ENCODE measurements at places on chromosomes 13 and 19.

- DNase-seq, result no peak
These were observed 21.8 kb upstream of the RAB20 start for GRCh38 chr13:110583178-110583865.

DNA sequence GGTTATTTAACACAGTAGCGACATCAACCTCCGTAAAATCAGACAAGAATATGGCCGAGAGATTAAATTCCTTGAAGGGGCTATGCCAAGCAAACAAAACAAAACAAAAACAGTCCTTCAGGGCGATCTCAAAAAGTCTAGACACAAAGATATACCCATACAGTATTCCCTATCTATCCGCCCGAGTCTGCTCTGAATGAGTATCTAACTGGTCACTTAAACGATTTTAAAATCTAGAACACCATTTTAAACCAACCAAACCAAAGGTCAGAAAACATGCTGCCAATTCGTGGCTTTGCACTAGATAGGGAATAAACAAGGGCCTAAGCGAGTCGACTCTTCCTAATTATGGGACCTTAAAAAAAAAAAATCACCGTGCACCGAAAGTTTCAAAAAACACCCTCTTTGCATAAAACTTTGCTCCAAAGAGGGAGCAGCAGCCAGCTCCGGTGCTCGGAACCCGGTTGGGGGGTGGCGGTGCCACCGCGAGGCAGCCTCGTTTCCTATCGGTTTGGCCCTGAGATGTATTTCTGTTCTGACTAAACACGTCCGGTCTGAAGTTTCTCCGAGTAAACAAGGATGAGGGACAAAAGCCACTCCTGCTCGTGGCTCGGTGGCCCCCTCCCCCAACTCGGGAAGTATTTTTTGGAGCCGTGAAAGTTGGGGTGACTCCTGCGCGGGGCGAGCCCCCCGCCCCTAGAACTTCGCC, 1.8 kb downstream of the HMGB1 start:
- peak; percentile 42 for DNase-seq

DNA sequence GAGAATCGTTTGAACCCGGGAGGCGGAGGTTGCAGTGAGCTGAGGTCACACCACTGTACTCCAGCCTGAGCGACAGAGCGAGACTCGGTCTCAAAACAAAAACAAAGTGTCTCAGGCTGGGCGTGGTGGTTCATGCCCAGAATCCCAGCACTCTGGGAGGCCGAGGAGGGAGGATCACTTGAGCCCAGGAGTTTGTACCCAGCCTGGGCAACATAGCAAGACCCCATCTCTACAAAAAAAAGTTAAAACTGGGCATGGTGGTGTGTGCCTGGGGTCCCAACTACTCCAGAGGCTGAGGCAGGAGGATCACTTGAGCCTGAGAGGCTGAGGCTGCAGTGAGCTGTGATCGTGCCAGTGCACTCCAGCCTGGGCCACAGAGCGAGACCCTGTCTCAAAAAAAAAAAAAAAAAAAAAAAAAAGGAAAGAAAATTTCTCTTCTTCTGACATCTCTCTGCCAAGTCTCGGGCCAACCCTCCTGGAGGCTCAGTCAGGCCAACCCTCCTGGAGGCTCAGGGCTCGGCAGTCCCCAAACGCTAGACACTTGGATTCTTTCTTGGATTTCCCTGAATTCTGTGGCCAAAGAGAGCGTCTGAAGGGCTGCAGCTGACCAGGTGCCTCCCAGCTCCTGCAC, 26.3 kb downstream of the ARID3A start:
- DNase-seq, result no peak

DNA sequence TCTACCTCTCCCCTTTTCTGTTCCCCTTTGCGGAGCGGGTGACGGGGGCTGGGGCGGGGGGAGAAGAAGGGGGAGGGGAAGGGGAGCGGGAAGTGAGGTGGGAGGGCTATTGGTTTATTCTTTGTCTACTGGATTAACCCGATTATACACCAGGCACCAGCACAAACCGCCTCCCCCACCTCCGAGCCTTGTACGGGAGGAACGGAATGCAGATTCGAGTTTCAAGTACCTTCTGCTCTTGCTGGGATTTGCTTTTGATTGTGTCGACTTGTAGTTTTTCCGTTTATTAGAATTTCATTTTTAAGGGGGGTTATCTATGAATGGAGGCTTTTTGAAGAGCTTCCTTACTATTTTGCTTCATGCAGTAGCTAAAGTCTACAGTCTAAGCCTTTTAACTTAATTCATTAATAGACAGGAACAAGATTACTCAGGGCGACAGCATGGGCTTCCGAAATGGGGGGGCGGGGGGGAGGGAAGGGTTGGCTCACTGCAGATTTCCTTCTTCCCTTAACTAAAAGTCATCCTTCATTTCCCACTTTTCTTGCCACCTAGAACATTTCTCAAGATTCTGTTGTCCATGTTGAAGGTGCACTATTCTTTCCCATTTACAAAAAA, 937 bp upstream of the SPRY2 start:
- DNase-seq, result peak; percentile 45

- DNase-seq, result no peak
These were observed 253.8 kb downstream of the DLEU7 start for GRCh38 chr13:50589651-50590054.

- DNase-seq, result no peak
These were observed 83.9 kb downstream of the LRRC63 start for GRCh38 chr13:46295491-46296114.

GRCh38 chr13:50415428-50415827, 400.2 kb downstream of the KCNRG start:
- no peak for DNase-seq

- DNase-seq, result no peak
These were observed 363.9 kb downstream of the MYO16 start for GRCh38 chr13:108993346-108993745.

GRCh38 chr13:77343841-77344240, 16.9 kb upstream of the MYCBP2 start:
- DNase-seq, result no peak

DNA sequence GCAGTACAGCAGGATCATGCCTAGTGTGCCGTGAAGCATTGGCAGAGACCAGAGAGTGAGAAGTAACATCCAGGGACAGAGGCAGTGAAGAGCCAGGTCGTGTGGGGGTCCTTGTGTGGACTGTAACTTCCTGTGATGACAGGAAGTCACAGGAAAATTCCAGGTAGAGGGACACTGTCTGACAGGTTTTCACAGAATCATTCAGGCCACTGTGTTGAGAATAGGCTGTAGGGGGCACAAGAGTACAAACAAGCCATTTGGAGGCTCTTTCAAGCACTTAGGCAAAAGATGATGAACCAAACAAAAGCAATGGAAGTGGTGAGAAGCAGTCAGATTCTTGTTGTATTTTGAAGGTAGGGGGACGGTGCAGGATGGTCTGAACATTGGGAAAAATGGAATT, 46.4 kb downstream of the N4BP2L1 start:
- DNase-seq, result no peak

DNA sequence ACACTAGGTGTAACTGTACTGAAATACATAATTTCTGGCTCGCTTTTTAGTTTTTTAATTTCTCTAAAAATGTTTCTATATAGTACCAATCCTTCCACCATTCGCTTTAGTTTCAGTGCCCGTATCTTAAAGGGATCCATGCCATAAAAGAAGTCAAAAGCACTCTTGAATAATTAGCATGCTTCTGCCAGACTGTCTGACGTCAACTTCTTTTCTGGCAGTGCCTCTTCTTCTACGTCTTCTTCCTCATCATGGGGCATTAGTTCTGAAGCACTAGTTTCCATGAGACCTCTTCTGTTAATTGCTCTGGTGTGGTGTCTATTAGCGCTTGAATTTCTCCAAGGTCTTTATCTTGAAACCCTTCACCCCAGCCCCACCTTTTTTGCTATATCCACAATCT, 93.8 kb upstream of the DOCK9 start:
- no peak for DNase-seq

DNA sequence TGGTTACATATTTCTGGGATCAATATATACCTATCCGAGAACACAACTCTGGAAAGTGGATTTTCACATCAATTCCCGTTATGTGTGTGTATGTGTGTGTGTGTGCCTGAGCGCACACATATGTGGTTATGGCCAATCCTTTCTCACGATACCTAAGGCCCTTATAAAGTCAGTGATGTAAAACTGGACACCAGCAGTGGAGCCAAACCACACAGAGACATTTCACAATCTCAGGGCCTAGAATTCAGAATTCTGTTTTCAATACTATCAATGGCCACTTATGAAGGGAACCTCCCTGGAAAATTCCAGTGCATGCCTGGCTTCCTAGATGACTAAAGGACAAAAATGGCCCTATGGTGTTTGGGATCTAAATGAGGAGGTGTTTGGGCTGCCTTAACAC, 187.3 kb upstream of the UBL3 start:
- no peak for DNase-seq

GRCh38 chr19:14554382-14554812, 17.5 kb downstream of the NDUFB7 start:
- no peak for DNase-seq

- DNase-seq, result no peak
These were observed 7.1 kb upstream of the HSH2D start for GRCh38 chr19:16136185-16136999.
